ENCODE measurements at places on chromosomes 2 and 18.
A peak's percentile ranks its signal among the peaks of the same experiment; 100 is the strongest.

DNA sequence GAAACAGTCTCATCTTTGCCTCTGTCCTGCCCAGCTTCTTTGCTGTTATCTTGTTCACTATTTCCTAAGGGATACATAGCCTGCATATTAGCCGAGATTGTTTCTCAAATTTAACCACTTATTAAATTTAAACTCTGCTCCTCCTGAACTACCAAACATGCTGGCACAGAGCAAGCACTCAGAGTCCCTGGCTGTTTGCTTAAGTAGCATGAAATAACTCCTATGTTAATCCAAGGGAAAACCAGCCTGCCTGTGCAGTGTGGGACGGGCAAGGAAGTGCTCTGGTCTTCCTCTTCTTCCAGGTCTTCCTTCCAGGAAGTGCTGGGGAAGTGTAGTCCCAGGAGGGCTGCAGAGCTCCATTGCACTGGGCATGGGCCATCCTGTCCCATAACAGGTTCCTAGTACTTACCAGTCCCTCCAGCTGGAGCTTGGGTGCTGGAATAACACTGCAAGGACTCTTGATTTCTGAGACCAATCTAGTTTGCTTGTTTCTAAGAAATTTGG, 95.9 kb upstream of the IL1R2 start:
- DNase-seq = no peak

DNA sequence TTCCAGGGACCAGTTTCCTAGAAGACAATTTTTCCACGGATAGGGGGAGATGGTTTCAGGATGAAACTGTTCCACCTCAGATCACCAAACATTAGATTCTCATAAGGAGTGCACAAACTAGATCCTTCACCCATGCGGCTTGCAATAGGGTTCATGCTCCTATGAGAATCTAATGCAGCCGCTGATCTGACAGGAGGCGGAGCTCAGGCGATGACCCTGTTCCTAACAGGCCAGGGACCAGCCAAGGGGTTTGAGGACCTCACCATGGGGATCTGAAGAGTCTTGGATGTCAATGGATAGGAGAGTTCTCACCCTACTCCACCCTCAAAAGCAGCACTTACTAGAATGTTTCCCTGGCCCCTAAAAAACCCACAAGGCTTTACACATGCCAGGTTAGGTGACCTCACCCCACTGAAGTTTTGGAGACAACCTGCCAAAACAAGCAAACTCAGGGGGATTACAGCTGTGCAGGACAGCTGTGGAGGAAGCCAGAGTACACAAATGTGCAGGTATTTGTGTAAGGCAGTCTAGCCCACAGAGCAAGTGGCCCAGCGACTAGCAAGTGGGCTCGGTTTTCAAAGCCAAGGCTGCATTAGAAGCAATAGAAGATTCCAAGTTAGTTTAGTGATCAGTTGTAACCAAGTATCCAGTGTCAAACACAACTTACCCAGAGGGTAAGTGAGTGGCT, 3.9 kb downstream of the EVA1A start:
- DNase-seq = no peak

DNA sequence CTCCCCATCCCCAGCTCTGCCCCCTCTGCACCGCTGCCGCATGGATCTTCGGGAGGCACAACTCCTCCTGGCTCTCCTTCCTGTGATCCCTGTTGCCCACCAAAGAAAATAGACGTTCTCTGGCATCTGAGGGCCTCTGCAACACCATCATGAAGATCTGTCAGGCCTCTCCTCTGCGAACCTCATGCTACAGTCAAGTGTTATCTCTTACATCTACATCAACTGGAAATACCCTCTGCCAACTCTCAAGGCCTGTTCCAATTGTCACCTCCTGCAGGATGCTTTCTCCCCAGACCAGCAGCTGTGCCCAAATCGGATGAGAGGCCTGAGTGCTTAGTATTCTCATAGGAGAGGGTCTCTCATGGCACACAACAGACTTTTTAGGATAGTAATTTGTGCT, 478.4 kb downstream of the BCL11A start:
- DNase-seq = no peak

DNA sequence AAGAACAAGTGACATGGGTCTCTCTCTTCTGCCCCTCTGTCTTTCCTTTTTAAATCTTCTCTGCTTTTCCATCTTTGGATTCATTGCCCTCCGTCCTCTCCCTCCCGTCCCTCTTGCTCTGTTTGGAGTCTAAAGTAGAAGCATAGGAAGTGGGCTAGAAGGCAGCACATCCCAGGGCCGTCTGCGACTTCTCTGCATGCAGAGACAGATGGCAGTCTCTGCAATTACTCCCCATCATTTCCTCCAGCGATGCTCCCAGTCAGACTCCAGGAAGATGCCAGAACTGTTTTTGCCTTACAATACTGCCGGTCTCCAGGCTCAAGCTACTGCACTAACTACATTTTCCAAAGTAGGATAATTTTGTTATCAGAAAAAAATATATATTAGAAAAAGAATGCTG, 35.2 kb upstream of the LPIN2 start:
- no peak for DNase-seq

GRCh38 chr18:12765126-12765525, 62.3 kb downstream of the PSMG2 start:
- DNase-seq = no peak

DNA sequence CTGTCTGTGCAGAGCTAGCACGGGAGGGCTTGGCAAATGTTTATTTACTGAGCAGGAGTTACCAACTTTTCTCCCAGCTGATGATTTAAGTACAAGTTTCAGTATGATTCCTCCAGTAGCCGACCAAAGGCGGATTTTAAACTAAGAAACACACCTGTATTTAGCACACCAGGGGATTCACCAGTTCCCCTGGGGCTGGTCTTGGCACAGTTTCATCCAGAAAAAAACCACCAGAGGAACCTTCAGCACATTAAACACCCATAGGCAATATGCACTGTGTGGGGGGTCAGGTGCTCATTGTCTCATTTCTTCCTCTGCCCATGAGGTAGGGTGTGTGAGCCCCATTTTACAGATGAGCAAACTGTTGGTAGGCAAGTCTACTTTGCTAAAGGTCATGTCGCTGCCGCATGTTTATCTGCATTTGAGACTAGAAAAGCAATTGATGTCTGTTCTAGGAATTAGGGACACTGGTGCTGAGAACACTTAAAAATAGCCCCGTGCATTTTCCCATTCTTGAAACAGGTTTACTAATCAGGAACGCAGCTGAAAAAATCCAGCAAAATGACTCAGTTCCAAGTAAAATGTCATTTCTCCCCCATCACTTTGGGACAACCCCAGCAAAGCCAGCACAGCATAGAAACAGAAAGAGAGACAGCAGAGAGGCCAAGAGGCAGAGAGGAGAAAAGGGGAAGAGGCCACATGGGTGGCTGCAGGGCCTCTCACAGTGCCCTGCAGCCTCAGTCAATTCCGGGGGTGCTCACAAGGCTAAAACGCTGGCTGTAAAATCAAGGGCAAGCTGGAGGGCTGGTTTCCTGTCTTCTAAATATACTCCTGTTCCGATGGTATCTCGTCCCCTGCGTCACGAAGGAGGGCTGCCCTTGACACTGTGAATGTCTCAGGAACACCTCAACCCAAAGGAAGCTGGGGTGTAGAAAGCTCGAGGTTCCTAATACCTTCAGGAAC, 166.8 kb upstream of the ID2 start:
- peak; percentile 83 for DNase-seq

DNA sequence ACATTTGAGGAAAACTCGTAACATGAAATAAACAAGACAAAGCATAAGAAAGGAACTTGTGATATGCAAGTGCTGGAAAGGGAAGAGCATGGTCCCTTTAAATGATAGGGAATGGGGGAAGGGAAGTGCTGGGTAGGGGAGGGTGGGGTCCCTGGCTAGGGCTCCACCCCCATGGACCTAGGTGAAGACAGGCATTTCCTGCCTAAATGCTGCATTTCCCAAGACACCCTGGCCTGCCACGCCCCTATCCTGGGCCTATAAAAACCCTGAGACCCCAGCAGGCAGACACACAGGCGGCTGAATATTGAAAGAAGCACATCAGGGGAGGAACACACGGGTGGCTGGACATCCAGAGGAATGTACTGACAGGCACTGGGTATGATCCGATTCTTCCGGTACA, 499.9 kb downstream of the ZEB2 start:
- no peak for DNase-seq

Data from stimulated activated CD4-positive, alpha-beta T cell treated with anti-CD3 and anti-CD28 coated beads, Interleukin-1b, Interleukin-23, amount 100 ng/mL, for 48 hours (primary cell).